Cortex of kidney (tissue), 1 donor: ENCODE measurements at places on chromosomes 11 and 22.

GRCh38 chr11:97754976-97755375 is 1265.8 kb upstream of the CNTN5 start:
- no peak for DNase-seq

DNA sequence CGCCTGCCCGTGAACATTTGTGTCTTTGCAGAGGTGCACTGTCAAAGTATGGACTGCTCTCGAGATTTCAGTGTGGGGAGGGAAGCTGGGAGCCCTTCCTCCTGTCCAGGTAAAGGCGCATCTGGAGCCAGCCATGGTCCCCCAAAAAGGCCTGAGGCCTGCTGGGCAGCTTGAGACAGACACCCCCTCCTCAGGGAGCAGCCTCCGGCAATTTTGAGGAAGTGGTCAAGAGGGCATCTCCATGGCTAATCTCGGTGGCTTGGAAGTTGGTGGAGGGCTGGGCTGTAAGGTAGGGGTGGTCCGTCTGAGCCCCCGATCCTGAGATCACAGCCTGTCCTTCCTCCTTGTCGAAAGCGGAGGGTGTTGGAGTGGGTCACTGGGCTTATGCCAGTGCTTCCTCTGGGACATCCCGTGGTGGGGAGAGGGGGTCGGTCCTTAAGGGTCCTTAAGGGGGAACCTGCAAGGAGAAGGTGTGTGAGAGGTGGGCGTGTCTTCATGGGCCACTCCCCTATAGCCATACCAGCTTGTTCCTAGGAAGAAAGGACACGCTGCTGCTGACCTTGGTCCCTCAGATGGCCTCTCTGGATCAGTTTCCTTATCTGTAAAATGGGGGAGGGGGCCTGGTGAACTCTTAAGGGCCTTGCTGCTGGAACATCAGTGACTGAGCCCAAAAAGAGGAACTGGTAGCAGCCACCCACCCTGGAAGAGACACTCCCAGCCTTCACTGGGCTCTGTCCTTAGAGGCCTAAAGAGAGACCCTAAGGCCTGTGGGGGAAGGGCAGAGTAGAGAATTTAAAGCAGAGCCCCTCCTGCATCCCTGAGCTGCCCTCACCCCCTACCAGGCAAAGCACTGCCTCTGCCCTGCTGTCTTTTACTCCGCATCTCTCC is 2.6 kb downstream of the KCNC1 start:
- DNase-seq: no peak

DNA sequence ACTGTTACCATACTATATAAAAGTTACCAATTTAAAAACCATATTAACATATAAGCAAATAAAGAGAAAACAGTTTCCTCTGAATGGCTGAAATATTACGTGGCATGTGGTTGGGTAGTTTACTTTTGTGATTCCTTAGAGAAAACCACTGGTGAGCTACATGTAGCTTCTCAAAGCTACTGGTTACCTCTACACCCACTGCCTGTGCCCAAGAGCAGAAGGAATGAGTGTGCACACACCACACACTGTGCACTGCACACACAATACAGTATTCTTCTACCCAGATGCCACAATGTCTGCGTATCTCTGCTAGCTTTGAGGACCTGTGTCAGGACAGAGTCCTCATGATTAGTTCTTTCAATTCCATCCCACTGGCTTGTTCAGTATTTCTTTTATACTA is 25.5 kb upstream of the YPEL1 start:
- DNase-seq: no peak

GRCh38 chr11:111598559-111598958 is 3.7 kb upstream of the SIK2 start:
- no peak for DNase-seq

GRCh38 chr11:45723397-45723796 is 58.0 kb upstream of the CHST1 start:
- no peak for DNase-seq

GRCh38 chr11:80129396-80129795 is 688.6 kb upstream of the TENM4 start:
- DNase-seq: no peak

DNA sequence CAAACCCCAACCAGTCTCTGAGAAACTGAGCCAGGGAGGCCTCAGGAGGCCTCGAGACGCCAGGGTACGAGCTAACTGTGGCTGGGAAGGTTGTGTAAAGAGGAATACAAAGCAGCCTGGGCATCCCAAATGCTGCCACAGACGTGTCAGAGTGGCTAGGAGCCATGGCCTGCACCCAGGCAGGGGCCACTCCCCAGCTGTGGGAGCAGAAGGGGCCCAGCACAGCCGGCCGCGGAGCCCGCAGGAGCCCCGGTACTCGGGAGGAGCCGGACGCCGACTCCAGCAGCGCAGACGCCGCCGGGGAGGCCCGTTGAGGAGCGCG is 349.8 kb upstream of the B3GAT1 start:
- DNase-seq: no peak

- DNase-seq: no peak
Measured at GRCh38 chr22:38828616-38829205, 15.1 kb downstream of the NPTXR start.

GRCh38 chr11:11975201-11976092 is 33.0 kb downstream of the DKK3 start:
- no peak for DNase-seq

- no peak for DNase-seq
Measured at GRCh38 chr11:68854273-68854958, 12.7 kb upstream of the CPT1A start.

DNA sequence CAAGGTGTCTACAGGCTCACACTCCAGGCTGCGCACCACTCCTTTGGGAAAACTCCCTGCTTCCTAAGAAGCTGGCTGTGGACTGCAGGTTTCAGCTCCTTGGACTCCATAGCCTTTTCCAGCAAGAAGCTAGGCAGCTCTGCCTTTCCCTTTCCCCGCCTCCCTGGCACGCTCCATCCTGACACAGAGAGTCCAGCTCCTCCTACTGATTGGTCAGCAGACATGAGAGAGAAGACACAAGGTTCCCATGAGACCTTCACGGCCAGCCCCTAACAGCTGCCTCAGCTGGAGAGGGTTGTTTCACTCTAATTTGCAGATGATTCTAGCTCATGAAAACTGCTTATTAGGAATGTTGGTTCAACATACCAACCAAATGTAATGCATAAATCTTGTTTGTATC is 27.6 kb downstream of the TENM4 start:
- DNase-seq: no peak

GRCh38 chr11:2530855-2531200 is 86.0 kb downstream of the KCNQ1 start:
- DNase-seq: no peak

DNA sequence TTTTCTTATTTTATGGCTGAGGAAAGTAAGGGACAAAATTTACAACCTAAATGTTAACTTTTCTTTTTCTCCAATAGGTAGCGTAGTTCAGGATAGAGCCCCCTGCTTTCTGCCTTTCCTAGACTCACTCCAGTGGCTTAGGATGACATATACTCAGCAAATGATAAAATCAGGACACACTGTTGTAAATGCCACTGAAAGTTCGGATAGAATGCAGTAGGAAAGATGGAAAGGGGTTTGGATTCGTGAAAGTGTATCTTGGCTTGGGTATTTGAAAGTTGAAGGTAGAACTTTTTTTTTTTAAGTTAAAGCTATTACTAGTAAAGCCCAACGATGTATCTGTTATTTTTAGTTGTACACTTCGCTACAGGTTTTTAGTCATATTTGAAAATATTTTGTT is 2.2 kb downstream of the DYNC2H1 start:
- no peak for DNase-seq

DNA sequence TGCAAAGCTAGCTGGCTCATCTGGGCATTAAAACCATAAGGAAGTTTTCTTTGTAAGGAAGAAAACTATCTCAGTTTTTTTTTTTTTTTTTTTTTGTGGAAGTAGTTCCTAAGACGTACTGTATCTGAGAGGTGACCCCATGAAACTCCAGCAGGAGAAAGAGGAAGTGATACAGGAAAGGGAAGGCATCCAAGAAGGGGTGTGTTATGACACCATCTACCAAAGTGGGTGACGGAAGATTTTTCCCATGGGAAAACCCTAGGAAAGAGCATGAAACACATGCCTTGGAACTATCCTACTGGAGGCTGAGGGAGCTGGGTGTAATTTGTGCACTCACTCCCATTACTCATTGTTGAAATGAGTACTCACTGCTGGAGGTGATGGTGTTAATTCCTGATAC is 63.8 kb upstream of the ARHGAP20 start:
- DNase-seq: no peak

DNA sequence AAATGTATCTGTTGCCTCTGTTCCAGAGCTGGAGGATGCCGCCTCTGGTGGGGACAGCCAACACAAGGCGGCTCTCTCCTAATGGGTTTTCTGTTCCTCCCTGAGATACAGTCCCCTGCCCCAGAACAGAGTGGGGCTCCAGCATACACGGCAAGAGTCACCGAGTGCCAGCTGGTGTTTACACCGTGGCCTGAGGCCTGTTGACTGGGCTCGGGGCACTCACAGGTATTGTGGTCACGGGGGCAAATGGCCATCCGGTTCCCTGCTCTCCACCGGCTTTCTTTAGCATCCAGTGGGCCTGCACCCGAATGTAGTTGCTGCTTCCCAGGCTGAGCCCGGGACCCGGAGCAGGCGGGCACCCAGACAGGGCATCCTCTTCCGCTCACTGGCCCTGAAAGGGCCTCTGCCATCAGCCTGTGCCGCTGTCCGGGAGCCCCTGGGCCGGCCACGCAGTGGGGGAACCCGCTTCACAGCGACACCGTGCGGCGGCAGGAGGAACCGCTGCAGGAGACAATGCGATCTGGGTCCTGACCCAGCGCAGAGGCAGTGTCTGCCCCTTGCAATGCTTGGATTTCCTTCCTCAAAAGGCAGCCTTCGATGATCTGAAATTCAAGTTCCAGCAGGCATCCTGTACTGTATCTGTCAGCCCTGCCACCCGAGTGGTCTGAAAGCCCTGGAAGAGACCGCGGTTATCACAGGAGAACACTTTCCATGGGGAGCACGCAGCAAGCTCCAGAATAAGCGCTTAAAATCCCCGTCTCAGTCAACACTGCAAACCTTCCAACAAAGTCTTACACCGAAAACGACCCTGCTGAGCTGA is 859 bp upstream of the KRTAP5-5 start:
- DNase-seq: no peak

GRCh38 chr22:19912271-19912999 is 29.1 kb upstream of the COMT start:
- no peak for DNase-seq

- DNase-seq: no peak
Measured at GRCh38 chr11:123272565-123272964, 77.5 kb upstream of the CLMP start.

GRCh38 chr11:110097459-110098012 is 4.3 kb downstream of the ZC3H12C start:
- no peak for DNase-seq

DNA sequence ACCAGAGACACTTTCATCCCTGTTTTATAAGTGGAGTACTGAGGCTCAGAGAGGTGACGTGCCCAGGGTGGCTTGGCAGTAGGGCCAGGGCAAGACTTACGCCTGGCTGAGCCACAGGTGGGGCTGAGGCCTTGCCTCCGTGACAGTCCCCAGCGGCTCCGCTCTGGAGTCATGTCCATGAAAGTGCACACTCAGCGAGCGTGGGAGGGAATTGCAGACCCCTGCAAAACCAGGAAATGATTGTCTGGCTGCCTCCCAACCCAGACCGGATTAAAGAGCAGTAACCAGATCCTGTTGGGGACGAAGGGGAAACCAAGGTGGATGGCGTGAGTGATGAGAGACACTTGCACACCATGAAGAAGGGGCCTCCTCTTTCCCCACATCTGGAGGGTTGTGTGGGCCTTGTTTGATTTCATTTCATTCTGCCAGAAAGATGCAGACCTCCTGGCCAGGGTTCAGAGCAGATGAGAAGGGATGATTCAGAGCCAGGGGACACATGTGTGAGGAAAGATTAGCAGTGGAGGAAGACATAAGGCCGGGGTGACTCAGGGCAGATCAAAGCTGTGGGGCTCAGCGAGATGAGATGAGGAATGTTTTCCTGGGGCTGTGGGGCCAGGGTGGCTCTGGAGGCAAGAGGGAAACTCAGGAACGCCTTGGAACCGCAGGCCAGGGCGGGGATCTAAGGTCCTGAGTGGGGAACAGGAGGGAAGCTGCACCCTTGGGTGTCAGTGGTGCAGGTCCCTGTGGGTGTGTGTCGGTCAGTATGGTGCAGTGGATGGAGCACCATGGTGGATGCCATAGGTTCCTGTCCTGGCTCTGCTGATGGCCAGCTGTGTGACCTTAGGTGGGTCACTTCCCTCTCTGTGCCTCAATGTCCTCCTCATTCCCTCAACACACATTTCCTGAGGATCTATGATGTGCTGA is 29.9 kb upstream of the LRRC32 start:
- DNase-seq: no peak

- no peak for DNase-seq
Measured at GRCh38 chr22:39299829-39300178, 19.6 kb downstream of the RPL3 start.

- no peak for DNase-seq
Measured at GRCh38 chr11:70606248-70606950, 208.1 kb downstream of the CTTN start.

DNA sequence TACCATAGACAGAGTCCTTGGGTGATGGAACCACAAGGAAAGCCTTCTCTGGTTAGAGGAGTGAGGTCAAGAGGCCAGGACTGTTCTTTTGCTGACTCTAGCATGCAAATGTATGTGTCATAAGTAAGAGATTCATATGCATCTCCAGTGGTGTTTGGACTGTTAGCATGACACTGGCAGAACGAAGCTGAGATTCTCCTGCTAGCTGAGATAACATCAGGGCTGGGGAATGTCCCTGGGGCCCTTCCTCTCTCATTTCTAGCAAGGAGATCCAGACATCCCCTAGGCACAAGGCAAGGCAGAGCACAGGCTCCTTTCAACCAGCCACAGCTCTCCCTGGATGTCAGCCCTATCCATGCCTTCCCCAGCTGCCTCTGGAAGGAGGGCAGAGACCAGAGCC is 711.3 kb downstream of the OPCML start:
- no peak for DNase-seq

DNA sequence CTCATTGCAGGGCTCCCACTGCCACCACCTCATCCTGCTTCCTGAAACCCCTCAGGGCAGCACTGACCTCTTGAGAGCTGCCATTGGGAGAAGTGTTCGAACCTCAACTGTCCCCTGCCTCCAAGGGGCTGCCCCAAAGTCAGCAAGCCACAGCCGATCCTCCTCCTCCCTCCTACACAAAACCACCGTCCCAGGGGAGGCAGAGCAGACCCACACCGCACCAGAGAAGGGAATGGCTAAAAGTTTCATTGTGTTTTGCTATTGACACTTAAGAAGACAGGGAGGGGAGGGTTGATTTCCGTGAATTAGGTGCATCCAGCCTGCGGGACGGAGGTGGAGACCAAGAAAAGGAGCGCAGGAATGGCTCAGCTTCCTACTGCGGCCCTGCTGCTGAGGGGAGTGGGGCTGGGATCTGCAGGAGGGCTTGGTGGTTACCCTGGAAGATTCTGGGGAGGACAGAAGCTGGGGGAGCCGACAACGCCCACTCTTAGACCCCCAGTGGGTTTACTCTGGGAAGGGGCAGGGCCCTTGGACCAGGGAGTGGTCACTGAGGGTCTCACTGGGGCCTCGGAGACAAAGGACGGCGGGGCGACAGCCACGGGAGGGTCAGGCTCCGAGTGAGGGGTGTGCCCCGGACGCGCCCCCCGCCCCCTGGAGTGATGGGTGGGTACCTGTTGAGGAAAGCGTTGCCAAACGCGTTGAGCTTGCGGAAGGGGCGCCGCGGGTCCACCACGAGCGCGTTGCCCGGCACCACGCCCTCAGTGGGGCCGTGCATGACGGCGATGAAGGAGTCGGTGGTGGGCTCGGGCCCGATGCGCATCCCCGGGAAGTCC is 815 bp downstream of the EHD1 start:
- DNase-seq: no peak
